ENCODE measurements at places on chromosomes 11 and 22.

- DNase-seq, result no peak
Observed at GRCh38 chr22:25281675-25282345, 62.4 kb downstream of the CRYBB2 start.

GRCh38 chr22:47337161-47337621, 574.7 kb downstream of the TBC1D22A start:
- peak; percentile 76 for DNase-seq

- DNase-seq, result no peak
Observed at GRCh38 chr11:91156041-91156440, 933.2 kb upstream of the CHORDC1 start.

GRCh38 chr22:30892731-30893221, 75.8 kb downstream of the MORC2 start:
- DNase-seq, result no peak
